ENCODE measurements at places on chromosomes 1 and 21.
A peak's percentile ranks its signal among the peaks of the same experiment; 100 is the strongest.

GRCh38 chr21:24278711-24279110 is 1328.6 kb downstream of the MRPL39 start:
- no peak for DNase-seq

DNA sequence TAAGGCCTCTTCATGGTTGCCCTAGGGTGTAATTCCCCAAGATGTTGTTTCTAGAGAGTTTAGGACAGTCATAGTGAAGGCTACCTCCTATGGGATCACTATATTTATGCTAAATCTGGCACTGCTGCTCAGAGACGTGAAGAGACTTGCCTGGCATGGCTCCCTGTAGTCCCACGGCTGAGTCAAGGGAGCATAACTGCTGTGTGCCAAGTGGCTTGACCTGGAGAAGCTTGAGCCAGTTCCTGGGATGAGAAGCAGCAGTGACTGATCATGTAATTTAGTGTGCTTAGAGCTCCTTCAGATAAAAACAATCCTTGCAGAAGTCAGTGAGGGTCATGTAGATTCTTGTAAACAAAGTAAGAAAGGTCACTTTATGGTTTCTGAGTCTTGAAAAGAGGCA is 68.9 kb upstream of the TSPAN2 start:
- no peak for DNase-seq

- no peak for DNase-seq
Measured at GRCh38 chr1:203040513-203041275, 14.4 kb downstream of the PPFIA4 start.

DNA sequence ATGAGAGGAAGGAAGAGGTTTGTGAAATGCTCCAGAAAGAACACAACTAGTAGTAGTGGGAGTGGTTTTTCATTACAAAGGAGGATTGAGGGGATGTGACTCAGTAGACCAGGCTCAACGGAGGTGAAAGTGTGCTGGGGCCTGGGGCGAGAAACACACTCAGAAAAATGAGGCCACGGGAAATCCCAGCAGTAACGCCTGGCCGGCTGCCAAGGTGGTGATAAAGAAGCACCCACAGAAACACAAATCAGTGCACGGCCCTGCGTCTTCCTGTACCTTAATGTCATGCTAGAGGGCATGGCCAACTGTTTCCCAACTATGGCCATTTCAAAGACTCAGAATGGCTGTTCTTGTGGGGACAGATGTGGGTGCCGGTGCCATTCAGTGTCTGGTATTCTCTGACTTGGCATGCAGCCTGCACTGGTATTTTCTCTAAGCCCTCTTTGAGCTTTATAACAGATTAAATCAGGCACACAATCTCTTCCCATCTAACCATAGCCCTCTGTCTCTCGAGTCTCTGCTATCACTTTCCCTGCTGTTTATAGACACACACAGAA is 38.2 kb downstream of the URB2 start:
- peak; percentile 78 for DNase-seq

- DNase-seq: no peak
Measured at GRCh38 chr21:40668555-40669275, 178.2 kb downstream of the DSCAM start.

DNA sequence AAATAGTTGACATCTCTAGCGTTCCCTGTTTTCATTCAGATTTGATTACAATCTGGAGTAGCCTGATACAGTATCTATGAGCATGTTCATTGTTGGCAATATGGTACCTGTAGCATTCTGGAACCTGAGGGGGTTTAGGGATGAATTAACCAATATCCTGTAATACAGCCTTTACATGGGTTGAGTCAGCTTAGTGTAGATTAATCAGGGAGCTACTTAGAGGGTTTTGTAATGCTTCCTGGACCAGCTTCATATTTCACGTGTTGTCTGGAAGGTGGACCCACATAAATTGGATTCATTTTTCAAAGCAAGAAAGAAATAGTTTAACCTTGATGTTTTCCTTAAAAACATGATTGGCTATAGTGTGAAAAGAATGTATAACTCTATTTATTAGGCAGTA is 3.6 kb downstream of the OTUD3 start:
- DNase-seq: no peak

DNA sequence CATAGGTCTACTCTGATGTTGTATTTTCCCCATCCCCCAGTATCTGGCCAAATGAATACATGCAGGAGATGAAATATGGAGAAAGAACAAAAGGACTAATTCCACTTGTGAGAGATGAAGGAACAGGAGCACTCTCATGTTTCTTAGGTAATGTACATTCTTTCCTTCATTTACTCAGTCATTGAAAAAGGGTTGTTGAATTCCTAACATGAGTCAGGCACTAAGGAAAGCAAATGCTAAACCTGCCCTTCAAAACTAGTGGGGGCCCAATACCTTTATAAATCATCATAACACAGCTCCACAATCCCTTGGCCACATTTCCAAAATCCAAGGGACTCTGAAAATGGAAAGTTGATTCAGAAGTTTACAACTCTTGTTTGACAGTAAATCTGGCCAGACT is 94.3 kb downstream of the DIRAS3 start:
- no peak for DNase-seq

DNA sequence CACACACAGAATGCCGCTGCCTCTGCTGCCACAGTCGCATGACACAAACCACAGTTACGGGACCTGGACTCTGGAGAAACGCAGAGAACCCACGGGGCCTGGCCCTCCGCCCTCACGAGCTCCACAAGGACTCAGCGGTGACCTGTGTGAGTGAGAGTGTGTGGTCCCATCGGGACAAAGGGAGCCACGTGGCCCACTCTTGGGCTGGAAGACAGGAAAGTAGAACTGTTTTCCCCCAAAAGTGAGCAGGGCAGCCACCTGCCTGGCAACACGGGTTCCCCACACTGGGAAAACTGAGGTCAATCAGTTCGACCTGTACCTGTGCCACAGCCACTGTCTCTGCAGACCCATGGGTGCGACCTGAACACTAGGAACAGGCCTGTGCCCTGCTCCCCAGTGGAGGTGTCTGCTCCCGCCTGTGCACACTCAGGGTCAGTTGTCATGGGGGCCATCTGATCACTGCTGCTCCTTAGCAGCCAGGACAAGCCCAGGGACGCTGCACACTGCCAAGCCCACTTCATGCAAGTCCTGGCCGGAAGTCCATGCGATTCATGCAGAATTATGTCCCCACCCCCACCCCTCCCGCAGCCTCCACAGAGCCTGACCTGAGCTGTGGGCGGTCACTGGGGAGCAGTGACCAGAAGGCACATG is 54.4 kb upstream of the ADARB1 start:
- DNase-seq: no peak

DNA sequence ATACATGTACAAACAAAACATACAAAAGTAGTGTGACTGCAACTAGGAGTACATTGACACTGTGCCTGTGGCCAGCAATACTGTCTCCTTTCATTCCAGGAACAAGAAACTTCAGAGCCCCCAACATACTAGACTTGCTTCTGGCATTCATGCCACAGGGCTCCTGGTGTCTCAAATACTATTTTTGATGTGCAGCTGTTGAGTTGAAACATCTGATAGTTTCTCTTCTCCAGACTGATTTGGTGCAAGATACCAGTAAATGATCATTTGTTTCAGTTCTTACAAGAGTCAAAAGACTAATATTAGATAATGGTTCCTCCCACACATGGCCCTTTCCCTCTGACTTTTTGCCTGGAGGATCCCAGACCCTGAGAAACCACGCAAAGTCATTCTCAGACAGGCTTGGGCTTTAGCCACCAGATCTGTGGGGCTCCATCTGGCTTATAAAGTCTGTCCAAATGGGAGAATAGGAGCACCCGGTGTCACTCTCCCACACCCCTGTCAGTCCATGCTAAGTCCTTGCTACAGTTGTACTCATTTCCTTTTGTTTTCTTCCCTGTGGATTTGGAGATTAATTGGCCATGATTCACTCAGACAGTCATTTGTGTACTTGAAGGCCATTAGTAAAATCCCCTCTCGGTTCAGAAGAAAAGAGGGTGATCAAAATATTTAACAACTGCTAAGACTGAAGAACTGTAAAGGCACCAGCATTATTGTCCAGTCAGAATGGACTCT is 163.5 kb upstream of the RUNX1 start:
- DNase-seq: no peak

DNA sequence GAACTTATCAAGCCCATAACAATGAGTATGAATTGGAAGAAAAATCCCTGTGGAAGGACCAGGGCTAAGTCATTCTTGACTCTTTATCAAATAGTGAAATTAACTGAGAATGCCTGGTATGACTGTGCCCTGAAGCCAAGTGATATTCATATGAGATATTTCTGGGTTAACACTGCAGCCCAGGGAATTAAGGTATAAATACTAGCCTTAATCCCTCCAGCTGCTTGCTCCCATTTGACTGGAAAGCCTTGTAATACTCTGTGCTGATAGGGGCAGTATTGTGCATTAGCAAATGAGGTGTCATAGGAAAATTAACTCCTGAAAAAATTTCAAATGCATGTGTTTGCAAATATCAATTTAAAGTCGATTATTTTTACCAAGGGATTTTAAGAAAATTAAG is 568.8 kb downstream of the LMO4 start:
- no peak for DNase-seq

DNA sequence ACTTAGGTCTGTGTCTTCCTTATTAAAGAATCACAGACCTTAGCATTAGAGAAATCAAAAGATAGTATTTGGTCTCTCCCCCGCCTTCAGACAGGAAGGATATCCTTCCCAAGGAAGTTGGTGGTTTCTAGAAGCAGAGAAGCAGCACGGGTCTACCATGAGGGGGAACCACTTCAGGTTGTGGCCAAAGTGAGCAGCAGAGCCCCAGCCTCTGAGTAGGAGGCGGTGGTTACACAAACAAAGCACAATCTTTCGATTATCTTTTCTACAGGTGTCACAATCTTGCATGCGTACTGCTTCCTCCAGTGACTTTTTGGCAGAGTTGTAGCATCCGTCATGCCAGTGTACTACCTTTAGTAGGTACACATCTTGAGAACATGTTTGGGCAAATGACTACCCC is 8.8 kb downstream of the PGLYRP4 start:
- no peak for DNase-seq

GRCh38 chr21:17726047-17726829 is 92.9 kb downstream of the C21orf91 start:
- no peak for DNase-seq

GRCh38 chr1:41315871-41316270 is 45.4 kb upstream of the FOXO6 start:
- DNase-seq: no peak

- no peak for DNase-seq
Measured at GRCh38 chr1:38848071-38848470, 11.5 kb downstream of the RRAGC start.

- no peak for DNase-seq
Measured at GRCh38 chr1:7281821-7282220, 489.3 kb upstream of the VAMP3 start.

All from activated T-cell treated with anti-CD3 and anti-CD28 coated beads for 4 hours (primary cell).